ENCODE measurements at places on chromosomes 13 and 19.

DNA sequence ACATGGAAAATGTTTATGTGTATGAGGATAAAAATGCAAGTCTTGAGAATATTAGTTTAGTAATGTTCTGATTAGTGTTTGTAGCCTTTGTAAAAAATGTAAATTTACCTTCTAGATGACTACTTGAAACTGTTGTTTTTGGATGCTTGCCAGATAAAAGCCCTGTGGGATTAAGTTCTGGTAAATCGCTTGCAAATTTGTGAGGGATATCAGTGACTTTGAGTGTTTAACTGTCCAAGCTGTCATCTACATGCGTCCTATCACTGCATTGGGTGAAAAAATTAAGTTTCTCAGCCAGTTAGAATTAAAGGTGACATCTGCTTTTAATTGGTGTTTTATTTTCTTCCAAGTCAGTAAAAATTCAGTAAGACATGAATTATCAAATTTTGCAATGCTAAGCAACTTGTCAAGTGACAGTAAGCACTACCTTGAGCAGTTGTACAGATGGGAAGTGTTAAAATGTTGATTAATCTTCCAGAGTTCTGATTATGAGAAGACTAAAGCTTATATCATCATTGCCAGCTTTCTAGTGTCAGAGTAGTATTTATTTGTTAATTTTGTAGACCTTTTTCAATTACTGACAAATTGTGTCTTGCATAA lies 88.0 kb downstream of the PCCA start:
- no peak for DNase-seq

DNA sequence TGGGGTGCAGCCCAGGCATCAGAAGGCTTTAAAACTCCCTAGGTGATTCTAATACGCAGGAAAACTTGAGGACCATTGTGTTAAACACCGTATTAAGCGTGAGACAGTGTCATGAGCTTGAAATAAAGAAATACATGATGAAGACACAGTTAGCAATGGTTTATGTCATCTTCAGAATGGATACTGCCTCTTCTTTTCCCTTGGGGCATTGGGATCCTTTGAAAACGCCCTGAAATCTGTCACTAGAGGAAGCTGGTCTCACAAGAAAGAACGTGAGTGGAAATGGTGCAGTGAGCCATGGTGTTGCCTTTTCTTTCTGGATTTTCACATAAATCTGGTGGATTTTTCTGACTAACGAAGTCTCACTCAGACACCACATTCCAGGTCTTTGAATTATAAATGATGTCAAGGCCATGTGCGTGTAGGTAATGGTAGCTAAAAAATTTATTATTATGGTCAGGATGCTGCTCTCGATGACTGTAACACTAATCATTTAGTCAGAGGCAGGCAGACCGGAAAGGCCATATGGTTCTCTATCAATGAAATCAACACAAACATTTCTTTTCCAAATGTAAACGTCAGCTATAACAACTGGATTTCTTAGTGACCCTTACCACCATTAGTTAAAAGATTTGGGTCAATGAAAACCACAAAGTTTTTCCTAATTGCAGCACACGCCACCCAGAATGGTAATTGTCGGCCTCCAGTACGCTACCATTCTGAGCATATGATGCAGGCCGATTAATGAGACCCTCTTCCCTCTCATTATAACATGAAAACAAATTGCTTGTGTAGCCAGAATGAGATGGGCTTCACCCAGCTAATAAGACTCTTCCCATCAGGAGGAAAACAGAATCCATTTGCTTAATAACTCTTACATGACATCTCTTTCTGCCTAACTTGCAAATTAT lies 105.6 kb downstream of the SLC7A1 start:
- no peak for DNase-seq

DNA sequence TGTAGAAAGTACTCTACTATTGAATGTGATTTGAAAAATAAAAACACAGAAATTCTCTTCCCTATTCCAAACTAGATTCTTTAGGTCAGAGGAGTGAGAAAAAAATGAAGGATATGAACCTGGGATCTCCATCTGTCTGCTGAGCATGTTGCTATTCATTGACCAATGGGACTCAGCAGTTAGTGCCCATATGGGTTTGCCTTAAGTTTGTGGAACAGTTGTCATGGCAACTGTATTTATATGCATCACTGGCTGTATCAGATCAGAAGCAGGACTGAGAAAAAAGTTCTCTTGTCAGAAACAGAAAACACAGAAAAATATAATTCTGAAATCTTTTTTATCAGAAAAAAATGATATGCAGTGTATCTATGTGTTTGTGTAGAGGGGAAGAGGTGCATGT lies 73.3 kb upstream of the ATXN8OS start:
- no peak for DNase-seq

DNA sequence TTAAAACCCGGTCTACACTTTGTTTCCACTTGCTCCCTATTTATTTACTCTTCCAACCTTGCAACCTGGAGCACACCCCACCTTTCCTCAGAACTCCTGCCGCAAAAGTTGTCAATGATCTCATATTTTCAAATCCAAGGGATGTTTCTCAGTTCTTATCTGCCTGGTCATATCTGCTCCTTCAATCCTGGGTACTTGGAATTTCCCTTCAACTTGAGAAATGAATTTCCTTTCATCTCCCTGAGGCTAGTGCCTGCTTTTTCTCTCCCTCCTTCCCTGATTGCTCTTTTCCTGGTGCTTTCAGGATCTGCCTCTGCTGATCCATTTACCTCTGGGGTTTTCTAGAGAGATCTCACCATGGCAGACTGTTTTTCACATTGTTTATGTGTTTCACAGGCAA lies 154.8 kb upstream of the IRS2 start:
- no peak for DNase-seq

DNA sequence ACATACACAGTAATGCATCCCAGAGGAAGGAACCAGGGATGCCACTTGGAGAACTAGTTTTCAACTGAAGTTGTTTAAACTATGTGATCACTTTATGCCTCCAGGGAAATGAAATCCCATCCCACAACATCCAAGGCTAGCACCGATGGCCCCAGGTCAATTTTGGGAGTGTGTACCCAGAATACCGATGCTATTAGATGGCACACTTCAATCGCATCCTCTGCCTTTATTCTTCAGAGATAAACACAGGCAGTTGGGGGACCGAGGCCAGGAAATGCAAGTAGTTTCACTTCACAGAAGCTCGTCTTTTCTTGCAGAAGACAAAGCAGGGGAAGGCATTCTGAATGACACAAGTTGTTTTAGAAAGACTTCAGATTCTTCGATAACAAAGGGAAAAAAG lies 13.8 kb downstream of the STK24 start:
- DNase-seq, result peak; percentile 68

GRCh38 chr19:12965017-12965811 lies 4.2 kb upstream of the DAND5 start:
- DNase-seq, result peak; percentile 69

- DNase-seq, result no peak
These were observed 1322.0 kb downstream of the EFNB2 start for GRCh38 chr13:105213512-105213911.

DNA sequence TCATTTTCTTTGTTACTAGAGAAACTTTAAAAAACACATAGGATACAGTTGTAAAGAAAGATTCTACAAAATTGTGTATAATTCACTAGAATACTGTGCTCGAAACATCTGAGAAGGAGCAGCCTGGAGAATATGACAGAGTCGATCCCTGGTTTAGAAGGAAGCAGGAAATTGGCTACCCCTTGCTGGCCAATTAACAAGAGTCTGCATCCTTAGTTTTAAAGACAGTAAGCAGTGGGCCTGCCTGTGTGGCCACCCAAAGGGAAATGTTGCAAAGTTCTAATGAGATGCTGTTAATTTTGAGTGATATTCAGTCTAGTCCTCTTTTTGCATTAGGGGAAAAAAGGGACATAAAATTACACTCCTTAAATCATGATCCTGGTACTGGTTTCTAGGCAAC lies 988.6 kb downstream of the PCDH17 start:
- no peak for DNase-seq

DNA sequence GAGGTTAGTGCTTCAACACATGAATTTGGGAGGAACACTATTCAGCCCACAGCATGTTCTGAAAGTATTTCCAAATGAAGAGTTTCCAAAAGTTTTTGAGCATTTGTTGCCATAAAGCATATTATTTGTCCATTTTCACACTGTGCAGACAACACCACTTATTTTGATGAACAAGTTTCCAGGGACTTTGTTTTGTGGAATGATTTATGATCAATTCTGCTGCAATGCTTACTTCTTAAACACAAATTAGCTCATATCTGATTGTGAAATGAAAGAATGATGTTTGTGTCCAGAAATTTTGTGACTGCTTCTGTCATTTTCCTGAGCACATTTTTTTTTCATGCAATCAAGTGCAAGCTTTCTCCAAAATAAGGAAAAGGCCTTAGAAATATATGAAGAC lies 205.3 kb downstream of the RAP2A start:
- no peak for DNase-seq

DNA sequence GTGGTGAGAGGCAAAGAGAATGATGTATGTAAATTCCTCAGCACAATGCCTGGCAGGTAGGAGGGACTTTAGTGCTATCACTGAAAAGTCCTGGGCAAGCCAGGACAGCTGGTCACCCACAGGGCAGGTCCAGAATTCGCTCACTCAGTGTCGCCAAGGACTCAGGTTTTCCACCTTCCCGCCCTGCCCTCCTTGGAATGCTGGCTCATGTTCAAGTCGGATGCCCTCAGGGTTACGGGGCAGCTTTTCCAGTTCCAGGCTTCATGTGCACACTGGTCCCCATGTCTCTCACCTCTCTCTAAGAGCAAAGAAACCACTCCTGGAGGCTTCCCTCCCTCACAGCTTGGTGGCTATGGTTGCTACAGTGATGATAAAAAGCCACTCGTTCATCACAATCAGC lies 24.8 kb upstream of the NAXD start:
- DNase-seq, result no peak

- no peak for DNase-seq
These were observed 213.7 kb downstream of the SLITRK5 start for GRCh38 chr13:87884884-87885283.

- DNase-seq, result no peak
These were observed 8.0 kb downstream of the RXFP2 start for GRCh38 chr13:31747291-31747690.

DNA sequence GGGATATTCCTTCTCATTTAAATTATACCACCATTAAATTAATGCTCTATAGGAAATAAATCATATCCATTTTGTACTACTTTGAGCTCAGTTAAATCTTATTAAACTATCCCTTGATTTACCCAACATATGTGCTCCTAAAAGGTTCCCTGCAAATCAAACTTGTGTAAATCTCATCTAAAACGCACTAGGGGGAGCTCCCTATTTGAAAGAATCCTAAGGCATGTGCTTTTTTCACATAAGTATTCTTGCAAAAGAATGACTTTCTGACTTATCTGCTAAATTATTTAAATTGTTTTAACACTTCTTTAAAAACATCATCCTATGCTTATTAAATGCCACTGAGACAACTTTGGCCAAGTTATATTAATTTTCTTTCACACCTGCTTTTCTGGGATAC lies 7.9 kb downstream of the INTS6 start:
- DNase-seq, result no peak

All from T-helper 1 cell (primary cell).